Activated CD8-positive, alpha-beta T cell treated with anti-CD3 and anti-CD28 coated beads for 36 hours (primary cell): ENCODE measurements at places on chromosomes 5 and 9. TPM values are rescaled to one million over a fixed set of nuclear protein-coding genes. Genes with fewer than 3 reads are reported as not detected.
A peak's percentile ranks its signal among the peaks of the same experiment; 100 is the strongest.

FGD3 gene
- 43.5 TPM for total RNA-seq

- H3K27ac ChIP-seq: no peak overlapping the region
- H3K27me3 ChIP-seq: no peaks in the 10 kb centered on the region
- no peak for DNase-seq
- no peaks in the 10 kb centered on the region for H3K36me3 ChIP-seq
- H3K4me1 ChIP-seq: no peaks in the 10 kb centered on the region
Observed at GRCh38 chr5:54136516-54137440, 173.6 kb downstream of the ARL15 start.

CTXN3 gene
- total RNA-seq: not detected

DNA sequence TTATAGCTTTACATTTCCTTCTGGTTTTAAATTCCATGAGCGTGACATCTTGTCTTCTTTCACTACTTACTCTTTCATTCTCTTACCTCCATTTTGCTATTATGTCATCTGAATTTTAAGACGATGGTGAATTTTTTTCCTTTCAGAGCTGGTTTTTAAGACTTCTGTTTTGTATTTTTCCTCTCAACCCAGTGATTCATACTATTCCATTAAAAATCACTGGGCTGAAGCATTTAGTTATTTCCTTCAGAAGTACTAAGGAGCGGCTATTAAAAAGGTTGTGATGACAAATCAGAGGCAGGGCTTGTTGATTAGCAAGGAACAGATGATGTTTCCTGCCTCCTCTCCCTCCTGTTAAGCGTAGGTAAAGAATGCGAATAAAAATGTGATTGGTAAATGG is 16.5 kb downstream of the AGXT2 start:
- no peaks in the 10 kb centered on the region for H3K4me1 ChIP-seq
- H3K36me3 ChIP-seq: no peaks in the 10 kb centered on the region
- peaks cover 21% of the 10 kb centered on the region for H3K27me3 ChIP-seq
- H3K27ac ChIP-seq: no peak overlapping the region
- no peak overlapping the region for H3K4me3 ChIP-seq

GRCh38 chr5:172361566-172362238 is 78.1 kb upstream of the UBTD2 start:
- peak; percentile 70 for DNase-seq
- H3K27me3 ChIP-seq: no peaks in the 10 kb centered on the region
- H3K27ac ChIP-seq: peak overlapping the region; percentile 88
- H3K36me3 ChIP-seq: no peaks in the 10 kb centered on the region

- H3K27me3 ChIP-seq: no peaks in the 10 kb centered on the region
- H3K36me3 ChIP-seq: no peaks in the 10 kb centered on the region
- DNase-seq: no peak
- H3K27ac ChIP-seq: no peak overlapping the region
Observed at GRCh38 chr9:223152-223551, 8.5 kb downstream of the DOCK8 start.

DNA sequence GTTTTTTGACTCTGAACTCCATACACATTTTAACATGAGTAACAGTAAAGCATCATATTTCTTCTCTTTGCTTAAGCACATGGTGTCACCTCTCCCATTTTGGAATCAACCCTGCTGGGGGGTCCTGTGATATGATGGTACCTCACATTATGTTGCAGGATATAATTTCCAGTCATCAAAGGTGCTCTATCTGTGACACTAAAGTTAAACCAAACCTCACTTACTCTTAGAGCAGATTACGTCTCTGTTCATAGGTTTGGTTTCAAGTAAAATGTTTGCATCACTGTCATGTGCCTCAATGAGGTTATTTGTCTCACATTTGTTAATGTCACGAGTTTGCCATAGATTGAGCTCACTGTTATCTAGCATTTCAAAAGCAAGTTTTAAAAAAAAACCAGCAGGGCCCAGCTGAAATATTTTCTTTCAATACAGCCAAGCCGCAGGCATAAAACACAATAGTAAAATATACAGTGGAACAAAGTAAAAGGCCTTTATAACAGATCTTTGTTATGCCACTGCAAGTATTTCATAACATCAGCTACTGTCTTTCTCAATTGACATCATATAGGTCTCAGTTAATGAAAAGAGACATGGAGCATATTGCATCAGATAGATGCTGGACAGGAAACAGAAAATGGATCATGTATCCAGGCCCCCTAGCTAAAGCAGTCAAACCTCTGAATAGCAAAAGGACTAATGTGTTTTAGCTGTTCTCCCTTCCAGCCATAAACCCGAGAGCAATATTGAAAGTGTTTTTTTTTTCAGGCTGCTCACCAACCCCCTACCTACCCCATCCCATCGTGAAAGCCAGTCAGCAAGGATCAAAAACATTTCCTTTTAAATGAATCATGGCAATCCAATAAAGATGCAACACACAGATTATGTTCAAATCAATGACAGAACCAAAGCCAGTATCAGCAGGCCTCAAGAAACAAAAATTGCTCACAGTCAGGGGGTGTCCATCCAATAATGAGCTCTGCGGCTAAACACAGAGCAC is 182.1 kb upstream of the ITGA1 start:
- no peaks in the 10 kb centered on the region for H3K4me1 ChIP-seq
- H3K36me3 ChIP-seq: no peaks in the 10 kb centered on the region
- no peak overlapping the region for H3K27ac ChIP-seq
- H3K27me3 ChIP-seq: no peaks in the 10 kb centered on the region

DNA sequence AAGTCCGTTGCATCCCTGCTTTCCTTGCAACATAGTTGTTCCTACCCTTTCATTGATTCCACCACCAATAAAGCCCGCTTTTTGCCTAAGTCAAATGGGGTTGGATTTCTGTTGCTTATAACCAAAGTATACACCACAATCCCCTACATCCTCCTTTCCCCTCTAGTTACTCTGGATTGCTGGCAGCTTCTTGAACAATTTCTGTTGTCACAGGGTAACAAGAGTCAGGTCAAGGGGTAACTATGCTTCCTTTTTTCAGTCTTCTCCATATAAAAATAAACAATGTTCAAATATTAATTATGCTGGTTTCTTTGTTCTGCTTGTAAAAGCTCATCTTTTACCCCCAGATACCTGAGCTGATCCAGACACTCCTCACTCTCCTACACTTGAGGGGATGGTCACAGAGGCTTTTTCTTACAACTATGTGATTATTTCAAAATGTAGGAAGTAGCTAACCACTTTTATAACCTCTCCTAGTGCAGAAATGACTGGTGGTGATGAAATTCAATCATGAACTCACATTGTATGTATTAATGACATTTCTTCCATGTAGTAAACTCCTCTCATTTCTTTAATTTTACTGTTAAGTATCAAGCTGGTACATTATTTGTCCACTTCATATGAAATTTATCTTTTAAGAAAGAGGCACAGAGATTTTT is 136.5 kb downstream of the SNX18 start:
- H3K4me1 ChIP-seq: peaks cover 13% of the 10 kb centered on the region
- H3K4me3 ChIP-seq: no peak overlapping the region
- no peaks in the 10 kb centered on the region for H3K36me3 ChIP-seq
- DNase-seq: no peak
- H3K27me3 ChIP-seq: no peaks in the 10 kb centered on the region
- H3K27ac ChIP-seq: no peak overlapping the region

GRCh38 chr5:96235008-96235910 is 197.8 kb downstream of the PCSK1 start:
- no peak for DNase-seq
- no peak overlapping the region for H3K4me3 ChIP-seq
- peaks cover 3% of the 10 kb centered on the region for H3K27me3 ChIP-seq
- H3K27ac ChIP-seq: no peak overlapping the region
- H3K36me3 ChIP-seq: no peaks in the 10 kb centered on the region

DNA sequence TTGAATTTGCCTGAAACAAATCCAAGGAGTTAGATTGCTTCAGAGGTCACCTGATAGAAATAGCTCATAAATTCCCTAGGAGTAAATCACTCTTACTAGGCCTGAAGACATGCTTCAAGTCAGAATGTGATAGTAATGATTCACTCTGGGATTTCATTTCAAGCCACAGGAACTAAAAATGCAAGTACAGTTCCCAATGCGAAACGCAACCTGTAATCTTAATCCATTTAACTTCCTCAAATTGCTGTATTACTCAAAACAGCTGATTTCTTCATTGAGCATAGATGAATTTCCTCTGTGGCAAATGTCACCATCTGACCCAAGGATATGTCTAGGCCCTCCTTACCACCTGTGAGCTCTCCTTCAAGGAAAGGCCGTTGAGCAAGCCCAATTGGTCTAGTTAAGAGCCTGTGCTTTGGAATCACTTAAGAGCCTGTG is 32.1 kb upstream of the IL6ST start:
- no peak overlapping the region for H3K27ac ChIP-seq
- H3K36me3 ChIP-seq: no peaks in the 10 kb centered on the region
- H3K4me1 ChIP-seq: peaks cover 14% of the 10 kb centered on the region
- no peak overlapping the region for H3K4me3 ChIP-seq

DNA sequence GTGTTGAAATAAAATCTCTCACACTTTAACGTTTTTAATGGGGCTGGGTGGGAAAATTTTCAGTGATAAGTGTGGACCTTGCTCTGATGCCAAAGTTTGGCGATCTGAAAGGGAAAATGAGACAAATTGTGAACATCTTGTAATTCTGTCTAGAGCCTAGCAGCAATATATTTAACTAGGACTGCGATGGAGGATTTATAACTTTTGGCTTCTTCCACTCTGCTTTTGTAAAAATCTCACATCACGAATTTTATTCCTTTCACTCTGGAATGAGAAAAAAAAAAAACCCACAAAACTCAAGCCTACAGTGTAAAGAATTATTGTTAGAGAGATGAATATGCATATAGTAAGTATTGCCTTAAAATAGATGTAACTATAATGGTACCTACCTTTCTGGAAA is 19.9 kb downstream of the CCNH start:
- DNase-seq: no peak
- peaks cover 22% of the 10 kb centered on the region for H3K4me1 ChIP-seq
- no peak overlapping the region for H3K4me3 ChIP-seq

- no peaks in the 10 kb centered on the region for H3K4me1 ChIP-seq
- peaks cover 1% of the 10 kb centered on the region for H3K27me3 ChIP-seq
- H3K27ac ChIP-seq: no peak overlapping the region
- no peak for DNase-seq
- H3K36me3 ChIP-seq: no peaks in the 10 kb centered on the region
- no peak overlapping the region for H3K4me3 ChIP-seq
Observed at GRCh38 chr9:81664638-81665222, 24.6 kb downstream of the TLE1 start.

- no peak overlapping the region for H3K4me3 ChIP-seq
- no peak overlapping the region for H3K27ac ChIP-seq
- DNase-seq: no peak
- peaks cover 11% of the 10 kb centered on the region for H3K4me1 ChIP-seq
Observed at GRCh38 chr5:116569999-116570398, 4.6 kb downstream of the SEMA6A start.

SAXO1 gene
- total RNA-seq: 0.07 TPM

DNA sequence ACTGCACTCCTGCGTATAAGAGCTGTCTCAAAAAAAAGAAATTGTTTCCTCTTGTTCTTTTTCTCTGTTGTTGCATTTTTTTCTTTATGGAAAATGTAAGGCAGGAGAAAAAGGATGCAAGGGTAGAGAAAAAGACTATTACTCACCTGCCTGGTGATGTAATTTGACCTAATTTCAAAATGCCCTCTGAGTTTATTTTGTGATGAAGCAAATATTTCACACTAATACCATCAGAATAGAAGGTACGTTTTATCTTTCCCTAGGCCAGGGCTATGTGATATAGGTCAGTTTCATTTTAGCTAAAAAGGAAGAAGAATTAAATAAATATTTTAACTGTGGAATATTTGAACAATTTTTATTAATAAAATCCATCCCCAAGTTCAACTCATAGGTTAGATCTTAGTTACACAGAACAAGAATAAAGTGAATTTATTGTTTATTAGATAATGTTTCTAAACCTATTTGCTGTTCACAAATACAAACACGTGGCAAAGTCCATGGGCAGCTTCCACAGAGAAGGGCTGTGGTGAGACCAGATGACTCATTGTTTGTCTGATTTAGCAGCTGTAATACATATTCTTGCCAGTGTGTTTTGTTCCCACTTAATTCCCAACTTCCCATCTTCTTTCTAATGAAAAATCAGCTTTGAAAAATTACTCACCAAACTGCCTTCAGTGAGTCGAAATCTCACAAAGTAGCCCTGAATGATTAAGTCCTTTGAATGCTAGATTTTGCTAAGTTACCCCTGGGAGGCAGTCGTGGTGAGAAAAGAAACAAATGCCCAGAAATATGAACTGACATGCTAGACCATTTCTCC is 52.8 kb upstream of the CCDC112 start:
- no peak overlapping the region for H3K27ac ChIP-seq
- H3K4me3 ChIP-seq: no peak overlapping the region
- H3K27me3 ChIP-seq: peaks cover 23% of the 10 kb centered on the region
- H3K36me3 ChIP-seq: no peaks in the 10 kb centered on the region
- no peak for DNase-seq

DNA sequence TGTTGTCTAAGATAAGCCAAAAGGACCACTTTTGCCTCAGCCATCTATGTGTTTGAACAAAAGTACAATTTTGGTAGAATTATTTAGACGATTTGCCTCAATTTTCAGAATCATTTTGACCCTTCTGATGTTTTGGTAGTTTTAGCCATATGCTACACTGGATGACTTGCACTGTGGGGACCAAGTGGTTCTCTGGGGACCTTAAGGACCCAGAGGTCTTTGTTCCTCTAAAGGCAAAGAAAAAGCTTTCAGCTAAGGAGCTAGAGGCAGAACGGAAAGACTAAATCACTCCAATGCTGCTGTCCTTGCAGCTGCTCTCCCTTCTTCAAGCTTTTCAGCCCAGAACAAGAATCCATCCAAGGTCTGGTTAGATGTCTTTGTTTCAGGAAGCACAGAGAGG is 51.0 kb upstream of the APC start:
- H3K4me3 ChIP-seq: no peak overlapping the region
- H3K36me3 ChIP-seq: no peaks in the 10 kb centered on the region
- DNase-seq: no peak
- H3K4me1 ChIP-seq: no peaks in the 10 kb centered on the region
- peaks cover 33% of the 10 kb centered on the region for H3K27me3 ChIP-seq

- peaks cover 20% of the 10 kb centered on the region for H3K36me3 ChIP-seq
- H3K27ac ChIP-seq: no peak overlapping the region
- peaks cover 46% of the 10 kb centered on the region for H3K4me1 ChIP-seq
- DNase-seq: no peak
Observed at GRCh38 chr9:93035821-93036351, 22.6 kb upstream of the SUSD3 start.

DNA sequence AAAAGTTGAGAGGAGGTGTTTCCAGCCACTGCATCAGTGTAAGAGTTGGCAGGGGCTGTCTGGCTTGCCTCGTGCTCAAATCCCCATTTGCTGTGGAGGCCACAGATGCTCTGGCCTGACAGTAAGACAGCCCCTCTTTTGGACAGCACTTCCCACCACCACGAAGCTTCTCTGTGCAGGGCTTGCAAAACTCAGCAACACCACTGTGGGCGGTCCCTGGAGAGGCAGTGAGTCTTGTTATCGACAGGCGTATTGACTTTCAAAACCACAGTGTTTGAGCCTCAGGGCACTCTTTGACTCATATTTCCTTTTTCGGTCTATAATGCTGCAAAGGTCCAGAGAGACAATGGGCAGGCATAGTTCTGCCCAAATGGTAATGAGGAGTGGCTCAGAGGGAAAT is 539.5 kb downstream of the EBF1 start:
- no peak overlapping the region for H3K27ac ChIP-seq
- no peaks in the 10 kb centered on the region for H3K4me1 ChIP-seq
- H3K36me3 ChIP-seq: no peaks in the 10 kb centered on the region
- peak; percentile 5 for DNase-seq
- no peak overlapping the region for H3K4me3 ChIP-seq
